Adrenal gland (tissue), 19 donors: ENCODE measurements at places on chromosomes 16 and 17. TPM values are rescaled to one million over a fixed set of nuclear protein-coding genes. Genes with fewer than 3 reads are reported as not detected.

The TIMP2 gene
- 112 TPM for total RNA-seq

The TBC1D3C gene
- not detected for total RNA-seq

DNA sequence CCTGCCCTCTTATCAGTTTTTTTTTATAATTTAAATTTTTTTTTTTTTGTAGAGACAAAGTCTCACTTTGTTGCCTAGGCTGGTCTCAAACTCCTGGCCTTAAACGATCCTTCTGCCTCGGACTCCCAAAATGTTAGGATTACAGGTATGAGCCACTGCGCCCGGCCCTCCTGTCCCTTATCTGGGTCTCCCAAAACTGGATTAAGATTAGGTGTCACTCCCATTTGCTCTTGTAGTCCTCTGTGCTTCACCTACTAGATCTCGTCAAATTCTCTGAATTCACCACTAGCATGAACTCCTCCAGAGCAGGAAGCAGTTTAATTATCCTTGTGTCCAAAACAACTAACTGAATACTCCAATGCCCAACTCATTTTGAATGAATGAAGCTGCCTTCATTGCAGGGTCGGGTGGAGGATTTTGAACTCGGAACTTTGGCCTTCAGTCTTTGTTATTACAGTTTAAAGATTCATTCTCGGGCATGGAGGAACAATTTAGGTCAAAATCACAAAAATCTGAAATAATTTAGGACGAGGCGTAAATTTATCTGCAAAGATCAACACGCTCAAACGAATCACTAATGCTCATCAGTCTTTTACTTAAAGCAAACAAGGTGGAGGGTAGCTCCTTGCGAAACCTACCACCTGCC is 802 bp upstream of the ATXN2L start:
- H3K27ac ChIP-seq = peak overlapping the region; percentile 99
- no peaks in the 10 kb centered on the region for H3K27me3 ChIP-seq
- no peak for DNase-seq
- no peaks in the 10 kb centered on the region for H3K36me3 ChIP-seq

- no peaks in the 10 kb centered on the region for H3K27me3 ChIP-seq
- H3K4me3 ChIP-seq = no peak within 1 kb of the TSS
These were observed at the start of gene TSPOAP1 for GRCh38 chr17:58328195-58329034. TSS of gene TSPOAP1 (minus strand) at chr17:58328795. CDS start at chr17:58327920, 875 bp downstream.

The KCNJ12 gene
- total RNA-seq = 2.1 TPM

GRCh38 chr16:56510544-56510943 is 9.3 kb downstream of the BBS2 start:
- no peak overlapping the region for H3K27ac ChIP-seq
- no peak overlapping the region for H3K4me3 ChIP-seq
- H3K36me3 ChIP-seq = peaks cover 35% of the 10 kb centered on the region
- H3K27me3 ChIP-seq = no peaks in the 10 kb centered on the region

The PYDC1 gene
- not detected for total RNA-seq

- no peaks in the 10 kb centered on the region for H3K27me3 ChIP-seq
- no peaks in the 10 kb centered on the region for H3K4me1 ChIP-seq
- H3K36me3 ChIP-seq = no peaks in the 10 kb centered on the region
- no peak overlapping the region for H3K27ac ChIP-seq
- DNase-seq = no peak
- H3K4me3 ChIP-seq = no peak overlapping the region
These were observed 293.8 kb upstream of the AXIN2 start for GRCh38 chr17:65855245-65855644.

GRCh38 chr17:81844327-81844851 is 9.5 kb upstream of the PPP1R27 start:
- peak overlapping the region; percentile 85 for H3K27ac ChIP-seq
- H3K4me1 ChIP-seq = peaks cover 26% of the 10 kb centered on the region
- DNase-seq = no peak
- H3K36me3 ChIP-seq = no peaks in the 10 kb centered on the region

The VMO1 gene
- 3.1 TPM for total RNA-seq
